ENCODE measurements at places on chromosomes 6 and 20.
A peak's percentile ranks its signal among the peaks of the same experiment; 100 is the strongest.

DNA sequence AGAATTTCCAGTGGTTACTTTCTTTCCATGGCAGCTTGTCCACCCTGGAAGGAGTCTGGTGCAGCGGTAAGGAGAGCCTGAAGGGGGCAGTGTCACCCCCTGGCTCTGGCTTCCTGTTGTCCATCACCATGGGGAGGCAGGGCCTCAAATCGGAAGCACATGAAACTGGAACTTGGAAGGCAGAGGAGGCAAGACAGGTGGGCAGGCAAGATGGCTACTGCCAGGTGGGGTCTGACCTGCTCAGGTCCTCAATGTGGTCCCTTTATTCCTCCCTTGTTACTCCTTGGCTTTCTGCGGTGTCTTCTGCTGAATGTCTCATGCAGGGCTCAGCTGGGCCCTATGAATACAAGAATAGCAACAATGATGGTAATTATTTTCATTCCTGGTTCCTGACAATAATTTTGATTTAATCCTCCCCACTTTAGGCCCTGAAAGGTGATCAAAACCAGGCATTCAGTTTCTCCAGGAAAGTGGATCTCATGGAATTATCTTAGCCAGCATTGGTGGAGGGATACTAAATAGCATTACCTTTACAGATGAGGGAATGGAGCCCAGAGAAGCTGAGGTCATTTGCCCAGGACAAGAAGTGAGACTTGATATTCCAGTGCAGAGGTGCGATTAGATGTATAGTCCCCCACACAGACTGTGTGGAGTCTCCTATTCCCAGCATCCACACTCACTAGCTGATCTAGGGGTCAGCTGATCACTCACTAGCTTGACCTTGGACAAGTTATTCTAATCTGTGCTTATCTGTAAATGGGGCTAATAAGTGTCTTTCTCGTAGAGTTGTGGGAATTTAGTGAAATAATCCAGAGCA lies 17.6 kb upstream of the SNAI1 start:
- no peaks in the 10 kb centered on the region for H3K36me3 ChIP-seq
- H3K4me3 ChIP-seq = no peak overlapping the region
- no peaks in the 10 kb centered on the region for H3K4me1 ChIP-seq
- no peak overlapping the region for H3K27ac ChIP-seq

- peak; percentile 59 for DNase-seq
- H3K27ac ChIP-seq = peak overlapping the region; percentile 78
- peaks cover 14% of the 10 kb centered on the region for H3K4me1 ChIP-seq
- no peaks in the 10 kb centered on the region for H3K36me3 ChIP-seq
- peaks cover 65% of the 10 kb centered on the region for H3K27me3 ChIP-seq
Observed at GRCh38 chr6:32086661-32087573, 22.2 kb downstream of the TNXB start.

DNA sequence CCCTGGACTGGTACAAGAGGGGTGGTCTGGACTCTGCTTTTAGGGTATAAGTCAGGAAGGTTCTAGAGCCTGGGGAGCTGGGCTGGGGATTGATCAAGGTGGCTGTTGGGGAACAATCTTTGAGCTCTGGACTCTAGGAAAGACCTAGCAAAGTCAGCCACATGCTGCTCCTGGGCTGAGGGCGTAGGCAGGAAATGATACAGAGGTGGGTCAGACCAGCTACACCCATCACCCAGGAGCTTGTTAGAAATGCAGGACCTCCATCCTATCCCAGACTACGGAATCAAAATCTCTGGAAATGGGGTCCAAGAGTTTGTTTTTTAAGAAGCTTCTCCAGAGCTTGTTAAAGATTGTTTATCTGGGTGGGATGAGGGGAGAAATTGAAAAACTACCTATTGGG lies 9.4 kb downstream of the ADTRP start:
- H3K4me1 ChIP-seq = peaks cover 45% of the 10 kb centered on the region
- DNase-seq = no peak
- no peaks in the 10 kb centered on the region for H3K27me3 ChIP-seq
- no peak overlapping the region for H3K27ac ChIP-seq
- H3K36me3 ChIP-seq = no peaks in the 10 kb centered on the region

- peaks cover 59% of the 10 kb centered on the region for H3K36me3 ChIP-seq
- H3K27ac ChIP-seq = no peak overlapping the region
- no peak overlapping the region for H3K4me3 ChIP-seq
- no peak for DNase-seq
Observed at GRCh38 chr6:21208081-21208795, 385.3 kb upstream of the SOX4 start.

- H3K27ac ChIP-seq = no peak overlapping the region
- no peaks in the 10 kb centered on the region for H3K27me3 ChIP-seq
- H3K4me1 ChIP-seq = no peaks in the 10 kb centered on the region
- no peaks in the 10 kb centered on the region for H3K36me3 ChIP-seq
- no peak for DNase-seq
Observed at GRCh38 chr20:23746321-23746720, 4.4 kb downstream of the CST1 start.

- peaks cover 3% of the 10 kb centered on the region for H3K27me3 ChIP-seq
- no peak overlapping the region for H3K4me3 ChIP-seq
- peaks cover 41% of the 10 kb centered on the region for H3K4me1 ChIP-seq
- no peak for DNase-seq
- H3K27ac ChIP-seq = no peak overlapping the region
Observed at GRCh38 chr20:1734269-1734858, 76.8 kb upstream of the SIRPG start.

- H3K36me3 ChIP-seq = no peaks in the 10 kb centered on the region
- DNase-seq = no peak
- no peak overlapping the region for H3K4me3 ChIP-seq
- no peaks in the 10 kb centered on the region for H3K4me1 ChIP-seq
- H3K27me3 ChIP-seq = no peaks in the 10 kb centered on the region
Observed at GRCh38 chr20:39903806-39904465, 785.1 kb downstream of the MAFB start.

GRCh38 chr6:33816911-33817310 lies 13.1 kb upstream of the MLN start:
- H3K4me3 ChIP-seq = no peak overlapping the region
- no peaks in the 10 kb centered on the region for H3K4me1 ChIP-seq
- no peak for DNase-seq
- no peaks in the 10 kb centered on the region for H3K36me3 ChIP-seq
- H3K27ac ChIP-seq = no peak overlapping the region

- H3K4me1 ChIP-seq = no peaks in the 10 kb centered on the region
- H3K27ac ChIP-seq = no peak overlapping the region
- H3K36me3 ChIP-seq = no peaks in the 10 kb centered on the region
Observed at GRCh38 chr6:93272211-93272610, 147.1 kb downstream of the EPHA7 start.

DNA sequence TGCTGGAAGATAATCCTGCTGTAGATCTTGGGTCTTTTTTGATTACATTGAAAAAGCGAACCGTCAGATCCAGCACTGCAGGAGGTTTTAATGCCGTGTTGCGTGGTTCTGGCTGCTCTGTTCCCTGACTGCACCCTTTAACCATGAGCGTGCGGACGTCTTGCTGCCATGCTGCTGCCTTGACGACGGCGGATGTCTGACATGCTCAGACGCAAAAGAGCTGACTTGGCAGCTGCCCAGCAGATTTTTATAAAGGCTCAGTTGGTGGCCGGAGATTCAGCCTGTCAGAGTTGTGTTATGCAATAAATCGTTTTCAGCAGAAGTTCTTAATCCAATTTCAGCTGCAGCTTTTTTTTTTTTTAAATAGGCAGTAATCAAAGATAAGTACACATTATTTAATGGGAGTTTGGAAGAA lies 119.4 kb downstream of the JARID2 start:
- H3K4me1 ChIP-seq = peaks cover 31% of the 10 kb centered on the region
- H3K27me3 ChIP-seq = no peaks in the 10 kb centered on the region
- DNase-seq = peak; percentile 32
- peak overlapping the region; percentile 44 for H3K4me3 ChIP-seq
- peaks cover 10% of the 10 kb centered on the region for H3K36me3 ChIP-seq

- H3K27me3 ChIP-seq = no peaks in the 10 kb centered on the region
- no peak overlapping the region for H3K4me3 ChIP-seq
- no peaks in the 10 kb centered on the region for H3K36me3 ChIP-seq
- DNase-seq = no peak
Observed at GRCh38 chr6:112997421-112998085, 650.4 kb downstream of the RFPL4B start.

DNA sequence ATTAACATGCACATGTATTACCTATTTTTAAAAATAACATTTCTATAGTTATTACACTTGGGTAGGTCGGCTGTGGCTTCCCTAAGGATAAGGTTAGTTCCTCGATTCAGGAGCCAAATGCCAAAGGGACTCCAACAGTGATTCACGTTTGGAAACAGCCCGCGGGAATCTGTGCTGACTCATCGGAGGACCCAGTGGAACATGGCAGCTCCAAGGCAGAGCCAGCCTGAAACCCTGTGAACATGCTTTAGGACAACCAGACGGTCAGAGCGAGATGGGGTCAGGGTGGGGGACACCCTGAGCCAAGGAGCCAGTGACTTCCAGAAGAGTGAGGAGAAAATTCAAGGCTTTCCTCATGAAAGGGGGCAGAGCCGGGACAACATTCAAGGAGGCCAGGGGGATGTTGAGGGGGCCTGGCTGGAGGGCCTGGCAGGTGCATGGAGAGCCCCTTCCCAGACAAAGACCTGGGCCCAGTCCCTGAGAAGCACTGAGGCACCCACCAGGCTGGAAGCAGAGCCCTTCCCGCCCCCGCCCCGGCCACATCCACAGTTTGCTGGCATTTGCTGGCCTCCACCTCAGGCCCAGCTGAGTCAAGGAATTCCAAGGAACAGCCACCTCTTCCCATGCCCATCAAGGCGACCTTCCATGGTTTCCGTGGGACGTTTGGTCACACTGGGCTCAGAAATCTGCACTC lies 133.2 kb downstream of the SNX5 start:
- no peaks in the 10 kb centered on the region for H3K36me3 ChIP-seq
- no peak overlapping the region for H3K27ac ChIP-seq
- no peaks in the 10 kb centered on the region for H3K27me3 ChIP-seq
- H3K4me1 ChIP-seq = no peaks in the 10 kb centered on the region
- no peak overlapping the region for H3K4me3 ChIP-seq
- DNase-seq = no peak

DNA sequence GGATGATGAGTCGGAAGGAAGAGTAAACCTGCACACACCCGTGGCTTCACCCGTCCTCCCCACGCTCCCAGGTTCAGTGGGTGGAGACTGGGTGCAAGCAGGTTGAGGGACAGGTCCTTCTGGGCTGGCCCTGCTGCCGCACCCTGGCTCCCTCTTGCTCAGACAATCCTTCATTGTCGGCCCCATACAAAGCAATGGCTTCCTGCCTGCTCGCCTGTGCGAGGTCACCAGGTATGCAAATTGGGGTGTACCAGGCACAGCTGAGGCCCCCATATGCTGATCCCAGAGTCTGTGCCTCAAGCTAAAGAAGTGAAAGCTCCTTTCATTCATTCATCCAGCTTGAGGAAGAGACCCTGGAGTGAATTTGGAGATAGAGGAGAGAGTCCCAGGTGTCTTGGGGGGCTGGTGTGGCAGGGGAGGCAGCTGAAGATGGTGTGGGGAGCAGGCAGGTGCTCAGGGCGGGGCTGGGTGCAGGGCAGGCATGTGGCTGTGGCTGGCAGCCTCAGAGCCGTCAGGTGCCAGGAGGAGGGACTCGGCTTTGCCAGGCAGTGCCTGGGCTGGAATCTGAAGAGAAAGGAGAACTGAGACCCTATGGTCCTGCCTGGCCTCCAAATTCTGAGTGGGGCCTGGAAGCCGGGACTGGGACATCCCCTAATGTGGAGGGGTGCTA lies 4.7 kb downstream of the SLCO4A1 start:
- no peaks in the 10 kb centered on the region for H3K27me3 ChIP-seq
- DNase-seq = no peak
- no peak overlapping the region for H3K4me3 ChIP-seq
- peaks cover 49% of the 10 kb centered on the region for H3K4me1 ChIP-seq

- H3K27ac ChIP-seq = no peak overlapping the region
- H3K4me3 ChIP-seq = no peak overlapping the region
- H3K36me3 ChIP-seq = no peaks in the 10 kb centered on the region
- H3K4me1 ChIP-seq = no peaks in the 10 kb centered on the region
- no peaks in the 10 kb centered on the region for H3K27me3 ChIP-seq
Observed at GRCh38 chr20:7470912-7471311, 469.3 kb downstream of the HAO1 start.

- H3K27ac ChIP-seq = peak overlapping the region; percentile 94
- H3K36me3 ChIP-seq = peaks cover 2% of the 10 kb centered on the region
- peak overlapping the region; percentile 87 for H3K4me3 ChIP-seq
Observed at GRCh38 chr6:31822036-31822821, 5.3 kb upstream of the HSPA1B start.

GRCh38 chr20:63626424-63627128 lies at the start of gene GMEB2:
GMEB2 (minus strand) TSS chr20:63627101; CDS start chr20:63619397, 7,704 bp downstream.
- no peaks in the 10 kb centered on the region for H3K27me3 ChIP-seq
- H3K4me3 ChIP-seq = peak within 1 kb of the TSS; percentile 92
- H3K36me3 ChIP-seq = peaks cover 16% of the 10 kb centered on the region
- peaks cover 39% of the 10 kb centered on the region for H3K4me1 ChIP-seq

GRCh38 chr20:44728801-44729443 lies 13.8 kb downstream of the CCN5 start:
- no peak for DNase-seq
- no peaks in the 10 kb centered on the region for H3K27me3 ChIP-seq
- H3K36me3 ChIP-seq = no peaks in the 10 kb centered on the region
- H3K4me3 ChIP-seq = no peak overlapping the region

DNA sequence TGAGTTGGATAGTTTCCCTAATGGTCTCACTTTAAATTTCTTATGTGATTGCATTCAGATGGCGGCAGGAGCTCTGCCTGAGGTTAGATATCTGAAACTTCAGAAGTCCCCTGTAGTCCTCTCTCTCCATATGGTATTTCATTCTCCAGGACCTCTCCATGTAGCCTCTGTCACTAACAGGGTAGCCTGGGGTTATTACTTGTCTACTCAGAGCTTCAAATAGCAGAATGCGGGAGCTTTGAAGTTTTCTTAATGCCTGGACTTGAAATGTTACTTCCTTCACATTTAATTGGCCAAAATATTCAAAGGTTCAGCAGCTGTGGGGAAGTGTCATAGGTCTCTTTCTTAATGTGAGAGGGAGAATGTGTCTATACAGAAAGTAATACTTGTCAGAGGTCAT lies 1370.4 kb downstream of the GRIK2 start:
- no peaks in the 10 kb centered on the region for H3K36me3 ChIP-seq
- no peak for DNase-seq
- H3K27ac ChIP-seq = no peak overlapping the region
- no peaks in the 10 kb centered on the region for H3K4me1 ChIP-seq
- H3K4me3 ChIP-seq = no peak overlapping the region
- no peaks in the 10 kb centered on the region for H3K27me3 ChIP-seq

GRCh38 chr6:84462698-84463097 lies 235.3 kb upstream of the CEP162 start:
- H3K27me3 ChIP-seq = no peaks in the 10 kb centered on the region
- H3K4me3 ChIP-seq = no peak overlapping the region

DNA sequence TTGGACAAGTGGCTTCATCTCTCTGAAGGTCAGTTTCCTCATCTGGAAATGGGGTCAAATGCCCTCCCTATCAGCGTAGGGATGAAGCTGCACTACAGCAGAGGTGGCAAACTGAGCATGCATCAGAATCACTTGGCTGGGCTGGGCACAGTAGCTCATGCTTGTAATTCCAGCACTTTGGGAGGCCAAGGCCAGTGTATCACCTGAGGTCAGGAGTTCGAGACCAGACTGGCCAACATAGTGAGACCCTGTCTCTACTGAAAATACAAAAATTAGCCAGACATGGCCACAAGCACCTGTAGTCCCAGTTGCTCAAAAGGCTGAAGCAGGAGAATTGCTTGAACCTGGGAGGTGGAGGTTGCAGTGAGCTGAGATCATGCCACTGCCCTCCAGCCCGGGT lies 6.7 kb upstream of the MMP9 start:
- H3K4me3 ChIP-seq = no peak overlapping the region
- H3K4me1 ChIP-seq = peaks cover 68% of the 10 kb centered on the region
- H3K27me3 ChIP-seq = peaks cover 24% of the 10 kb centered on the region
